Stimulated activated CD4-positive, alpha-beta T cell treated with anti-CD3 and anti-CD28 coated beads, Interleukin-12 subunit alpha, Interleukin-12 subunit beta, amount 100 ng/mL, for 4 hours (primary cell): ENCODE measurements at places on chromosomes 3 and 15.

GRCh38 chr3:39164414-39164813, 11.0 kb upstream of the CSRNP1 start:
- no peak for DNase-seq

DNA sequence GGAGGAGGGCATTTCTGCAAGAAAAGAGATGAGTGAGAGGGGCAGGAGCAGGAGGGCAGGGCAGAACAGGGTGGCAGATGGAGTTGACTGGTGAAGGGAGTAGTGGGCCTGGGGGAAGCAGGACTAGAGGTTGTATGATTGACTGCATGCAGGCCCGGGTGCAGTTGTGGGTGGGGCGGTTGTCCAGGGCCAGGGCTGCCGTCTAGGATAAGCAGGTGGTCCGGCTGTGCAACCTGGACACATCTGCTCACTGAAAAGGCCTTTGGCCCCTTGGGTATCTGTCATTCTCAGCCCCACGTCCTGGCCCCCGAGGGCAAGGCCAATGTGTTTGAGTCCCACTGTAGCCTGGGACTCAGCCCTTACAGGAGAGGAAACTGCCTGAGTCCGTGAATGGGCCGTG, 25.4 kb downstream of the ALS2CL start:
- no peak for DNase-seq

GRCh38 chr3:156158656-156159295, 38.4 kb downstream of the KCNAB1 start:
- no peak for DNase-seq

- no peak for DNase-seq
These were observed 101.6 kb downstream of the MAGI1 start for GRCh38 chr3:65936908-65937638.

- no peak for DNase-seq
These were observed 53.2 kb downstream of the SLTM start for GRCh38 chr15:58880320-58880719.

DNA sequence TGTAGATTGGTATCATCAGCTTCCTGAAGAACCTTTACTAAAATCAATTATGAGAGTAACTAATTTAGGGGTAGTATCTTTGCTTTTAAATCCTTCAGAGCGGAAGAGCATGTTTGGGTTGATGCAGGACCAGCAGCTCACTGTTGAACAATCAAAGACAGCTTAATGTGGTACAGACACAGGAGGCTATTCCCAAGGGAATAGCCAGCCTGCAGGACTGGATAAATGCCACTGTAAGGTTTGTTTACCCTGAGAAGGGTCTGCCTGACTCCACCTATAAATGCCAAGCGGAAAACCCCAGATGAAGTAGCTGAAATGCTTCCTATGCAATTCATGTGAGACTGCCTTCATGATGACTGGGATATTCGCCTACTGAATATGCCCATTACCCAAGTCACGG, 16.0 kb upstream of the STAC start:
- DNase-seq, result no peak

- DNase-seq, result no peak
These were observed 149.0 kb downstream of the GSK3B start for GRCh38 chr3:119945291-119945690.

- no peak for DNase-seq
These were observed 178.4 kb downstream of the TP63 start for GRCh38 chr3:189809583-189809982.

- no peak for DNase-seq
These were observed 56.8 kb upstream of the SPATA12 start for GRCh38 chr3:57003676-57004075.

GRCh38 chr3:139295040-139295439, 48.8 kb upstream of the MRPS22 start:
- no peak for DNase-seq
